ENCODE measurements at places on chromosomes 7 and 10.

GRCh38 chr7:113652501-113652900 is 266.3 kb downstream of the PPP1R3A start:
- no peak for DNase-seq

GRCh38 chr10:119135513-119135881 is 30.0 kb downstream of the SFXN4 start:
- DNase-seq: peak; percentile 74

DNA sequence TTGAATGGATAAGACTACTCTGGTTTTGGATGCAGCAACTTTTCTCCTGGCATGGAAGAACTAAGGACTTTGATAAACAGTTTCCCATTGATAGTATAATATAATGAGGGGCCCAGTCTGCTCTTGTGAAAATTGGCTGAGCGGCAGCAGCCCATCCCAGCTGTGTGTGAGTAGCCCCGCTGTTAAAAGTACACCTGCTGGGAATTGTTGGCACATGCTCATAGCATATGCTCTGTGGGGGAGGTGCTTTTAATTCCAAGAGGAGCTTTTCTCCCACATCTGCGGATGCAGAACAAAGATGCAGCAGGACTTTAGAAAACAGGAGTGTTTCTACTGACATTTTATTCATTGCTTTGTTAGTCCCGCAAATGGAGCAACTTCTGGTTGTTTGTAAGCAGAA is 19.0 kb downstream of the SRI start:
- no peak for DNase-seq

DNA sequence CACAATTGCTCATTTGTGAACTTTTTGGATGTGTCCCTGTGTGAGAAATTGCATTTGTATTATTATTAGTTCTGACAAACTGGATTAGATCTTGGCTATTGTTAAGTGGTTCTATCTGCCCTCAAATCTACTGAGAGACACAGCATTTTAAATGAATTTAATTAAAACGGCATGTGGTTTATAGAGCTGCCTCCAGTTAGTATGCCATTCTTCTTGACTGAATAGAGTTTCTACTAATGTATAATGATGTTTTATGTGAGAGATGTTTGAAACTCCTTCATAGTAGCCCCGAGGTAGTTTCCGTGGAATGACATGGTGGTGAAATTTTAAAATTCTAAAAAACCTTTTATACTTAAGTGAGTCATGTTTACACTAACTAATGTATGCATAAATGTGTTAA is 110.9 kb downstream of the DYNC1I1 start:
- DNase-seq: no peak

- DNase-seq: no peak
Measured at GRCh38 chr10:23892296-23892695, 316.6 kb upstream of the KIAA1217 start.

DNA sequence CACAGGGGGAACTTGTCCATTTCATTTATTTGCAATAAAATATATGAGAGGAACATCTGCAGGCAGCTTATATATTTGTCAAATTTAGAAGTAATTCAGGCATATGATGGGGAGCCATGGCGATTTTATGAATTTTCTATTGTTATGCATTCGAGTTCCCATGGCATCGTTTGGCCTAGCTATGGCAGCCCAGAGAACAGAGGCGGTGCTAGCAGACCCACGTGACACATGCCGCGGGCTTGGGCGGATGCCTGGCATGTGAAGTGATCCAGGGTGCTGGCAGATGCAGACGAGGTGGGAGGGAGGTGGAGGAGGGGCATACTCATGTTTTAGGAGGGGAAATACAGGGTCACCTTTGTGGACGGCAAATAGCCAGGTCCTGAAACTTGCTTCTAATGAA is 560.0 kb upstream of the GALNT17 start:
- no peak for DNase-seq

DNA sequence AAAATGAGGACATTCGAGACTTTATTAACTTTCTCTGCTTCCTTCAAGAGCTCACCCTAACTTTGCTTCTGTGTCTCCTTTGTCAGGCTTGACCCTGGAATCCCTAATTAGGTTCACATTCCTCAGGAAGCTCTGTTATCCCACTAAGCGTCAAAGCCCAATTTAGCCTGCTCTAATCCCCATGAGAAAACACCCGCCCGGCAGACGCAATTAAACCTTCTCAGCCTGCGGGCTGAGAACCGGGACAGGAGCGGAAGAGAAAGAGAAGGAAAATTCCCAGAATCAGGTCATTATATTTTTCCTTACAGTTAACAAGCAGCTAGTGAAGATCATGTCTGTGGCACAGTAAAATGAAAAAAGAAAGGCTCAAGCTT is 93.0 kb downstream of the TNS3 start:
- DNase-seq: no peak

DNA sequence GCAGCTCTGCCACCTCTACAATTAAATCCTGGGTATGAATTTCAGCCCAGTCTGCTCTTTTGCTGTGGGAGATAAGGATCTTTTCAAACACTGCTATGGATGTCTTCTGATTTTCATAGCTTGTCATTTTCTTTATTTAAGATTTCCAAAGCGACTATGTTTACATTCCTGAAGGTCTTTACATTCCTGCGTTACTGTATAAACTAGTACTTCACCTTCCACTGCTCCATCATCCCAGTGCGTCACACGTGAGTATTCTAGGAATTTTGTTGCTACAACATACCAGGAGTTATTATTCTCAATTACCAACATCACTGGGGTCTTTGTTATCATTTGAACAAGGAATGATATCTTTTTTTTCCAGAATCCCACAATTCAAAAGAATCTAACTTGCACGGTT is 944.7 kb downstream of the SORCS3 start:
- DNase-seq: no peak

DNA sequence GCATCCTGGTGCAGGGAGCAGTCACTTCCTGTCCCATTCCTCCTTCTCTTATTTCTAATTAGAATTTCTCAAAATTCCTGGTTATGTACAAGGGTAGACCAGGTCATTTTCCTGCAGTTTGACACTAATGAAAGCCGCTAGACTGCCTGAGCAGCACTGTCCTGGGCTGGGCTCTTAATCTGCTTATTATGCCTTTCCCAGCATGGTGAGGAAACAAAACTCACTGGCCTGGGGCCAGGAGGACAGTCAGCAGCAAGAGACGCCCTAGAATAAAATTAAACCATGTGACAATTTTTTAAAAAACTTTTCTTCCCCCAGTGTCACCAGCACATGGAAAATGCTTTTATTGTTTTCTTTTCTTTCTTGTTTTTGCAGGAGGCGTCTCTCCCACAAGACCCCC is 647.5 kb downstream of the TYW1 start:
- DNase-seq: no peak

DNA sequence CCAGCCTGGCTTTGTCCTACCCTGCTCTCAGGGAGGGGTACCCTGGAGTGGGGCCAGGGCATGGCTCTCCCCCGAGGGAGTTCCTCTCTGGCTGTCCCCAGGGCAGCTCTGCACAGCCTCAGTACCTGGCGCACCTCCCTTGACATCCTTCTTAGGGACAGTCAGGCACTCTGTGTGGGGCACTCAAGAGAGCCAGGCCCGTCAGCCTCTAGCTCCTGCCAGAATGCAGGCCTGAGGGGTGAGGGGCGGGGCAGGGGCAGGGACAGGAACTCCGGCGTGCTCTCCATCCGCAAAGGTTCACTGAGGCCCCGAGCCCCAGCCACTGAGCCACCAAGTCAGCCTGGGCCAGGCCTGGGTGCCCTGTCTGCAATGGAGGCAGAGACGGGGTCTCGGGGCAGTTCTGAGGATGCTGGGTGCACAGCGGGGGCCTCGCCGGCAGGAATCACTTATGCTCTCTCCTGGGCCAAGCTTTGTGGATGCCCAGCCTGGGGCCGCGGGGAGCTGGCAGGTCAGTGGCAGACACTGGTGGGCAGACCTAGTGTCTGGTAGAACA is 10.1 kb downstream of the LIMK1 start:
- no peak for DNase-seq

GRCh38 chr10:72173619-72174296 is 42.1 kb upstream of the ANAPC16 start:
- DNase-seq: no peak

- no peak for DNase-seq
Measured at GRCh38 chr10:73506491-73506890, 10.7 kb upstream of the PPP3CB start.

DNA sequence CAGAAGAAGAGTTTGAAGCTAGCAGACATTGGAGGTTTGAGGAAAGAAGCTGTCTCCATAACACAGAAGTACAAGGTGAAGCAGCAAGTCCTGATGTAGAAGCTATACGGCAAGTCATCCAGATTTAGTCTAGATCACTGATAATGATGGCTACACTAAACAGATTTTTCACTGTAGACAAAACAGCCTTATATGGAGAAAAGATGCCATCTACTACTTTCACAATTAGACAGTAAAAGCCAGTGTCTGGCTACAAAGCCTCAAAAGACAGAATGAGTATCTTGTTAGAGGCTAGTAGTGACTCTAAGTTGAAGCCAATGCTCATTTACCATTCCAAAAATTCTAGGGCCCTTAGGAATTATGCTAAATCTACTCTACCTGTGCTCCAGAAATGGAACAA is 85.1 kb downstream of the SNX13 start:
- DNase-seq: no peak

DNA sequence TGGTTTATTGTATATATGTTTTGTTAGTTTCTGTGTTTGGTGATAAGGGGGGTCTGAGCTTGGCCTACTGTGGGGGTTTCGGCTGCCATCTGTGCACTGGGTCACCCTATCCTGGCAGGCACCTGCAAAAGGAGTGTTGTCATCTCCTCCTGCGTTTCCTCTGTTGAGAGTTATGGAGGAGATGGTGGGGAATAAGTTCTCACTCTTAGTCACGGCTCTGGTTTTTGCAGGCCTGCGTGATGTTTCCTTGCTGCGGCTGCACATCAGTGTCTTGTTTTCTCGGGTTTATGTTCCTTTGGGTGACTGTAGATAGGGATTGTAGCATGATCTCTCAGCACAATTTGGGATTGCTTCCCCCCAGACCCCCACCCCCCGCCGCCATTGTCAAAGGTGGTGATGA is 36.8 kb downstream of the CCM2 start:
- no peak for DNase-seq

DNA sequence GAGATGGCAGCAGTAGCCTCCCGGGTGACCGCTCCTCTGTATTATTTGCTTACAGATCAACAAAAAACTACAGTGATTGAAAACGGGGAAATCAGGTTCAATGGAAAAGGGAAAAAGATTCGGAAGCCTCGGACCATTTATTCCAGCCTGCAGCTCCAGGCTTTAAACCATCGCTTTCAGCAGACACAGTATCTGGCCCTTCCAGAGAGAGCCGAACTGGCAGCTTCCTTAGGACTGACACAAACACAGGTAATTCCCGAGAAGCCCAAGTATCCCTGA is 2.2 kb downstream of the DLX6 start:
- DNase-seq: no peak

GRCh38 chr7:114649689-114650088 is 235.1 kb downstream of the FOXP2 start:
- DNase-seq: no peak

DNA sequence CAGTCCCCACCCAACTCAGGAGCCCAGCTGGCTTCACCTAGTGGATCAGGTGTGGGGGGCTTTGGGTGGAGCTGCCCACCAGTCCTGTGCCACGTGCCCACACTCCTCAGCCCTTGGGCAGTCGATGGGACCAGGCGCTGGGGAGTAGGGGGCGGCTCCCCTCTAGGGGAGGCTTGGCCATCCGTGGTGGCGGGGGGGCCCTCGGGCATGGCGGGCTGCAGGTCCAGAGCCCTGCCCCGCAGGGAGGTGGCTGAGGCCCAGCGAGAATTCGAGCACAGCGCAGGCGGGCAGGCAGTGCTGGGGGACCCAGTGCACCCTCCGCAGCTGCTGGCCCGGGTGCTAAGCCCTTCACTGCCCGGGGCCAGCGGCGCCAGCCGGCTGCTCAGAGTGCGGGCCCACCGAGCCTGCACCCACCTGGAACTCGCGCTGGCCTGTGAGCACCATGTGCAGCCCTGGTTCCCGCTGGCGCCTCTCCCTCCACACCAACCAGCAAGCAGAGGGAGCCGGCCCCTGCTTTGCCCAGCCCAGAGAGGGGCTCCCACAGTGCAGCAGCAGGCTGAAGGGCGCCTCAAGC is 29.3 kb downstream of the ASNS start:
- DNase-seq: no peak

- no peak for DNase-seq
Measured at GRCh38 chr10:130364631-130365411, 228.6 kb downstream of the GLRX3 start.

- DNase-seq: no peak
Measured at GRCh38 chr7:41809116-41809515, 106.2 kb upstream of the INHBA start.

- DNase-seq: no peak
Measured at GRCh38 chr10:83539528-83540308, 599.6 kb upstream of the GHITM start.

- no peak for DNase-seq
Measured at GRCh38 chr7:101922631-101923601, 105.5 kb downstream of the CUX1 start.

DNA sequence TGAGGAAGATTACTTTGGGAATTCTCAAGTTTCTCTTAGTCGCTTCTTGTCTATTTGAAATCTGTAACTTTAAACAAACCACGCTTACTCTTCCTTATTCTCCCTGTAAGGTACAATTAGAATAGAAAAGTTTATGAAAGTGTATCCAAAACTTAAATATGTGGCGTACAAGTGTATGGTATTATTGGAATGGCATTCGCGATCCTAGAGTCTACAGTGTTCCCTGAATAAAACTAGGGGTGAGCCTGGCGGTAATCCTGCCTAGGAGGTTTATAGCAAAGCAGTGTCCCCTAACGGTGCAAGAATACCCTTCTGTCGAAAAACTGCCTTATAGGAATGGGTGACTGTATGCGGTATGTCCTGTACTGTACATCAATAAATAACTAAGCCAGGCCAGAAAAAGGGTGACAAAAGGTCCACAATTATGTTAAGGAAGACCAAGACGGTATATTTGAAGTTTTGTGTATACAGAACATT is 1.2 kb downstream of the TASOR2 start:
- DNase-seq: no peak

- DNase-seq: no peak
Measured at GRCh38 chr10:3740157-3740871, 44.7 kb downstream of the KLF6 start.

DNA sequence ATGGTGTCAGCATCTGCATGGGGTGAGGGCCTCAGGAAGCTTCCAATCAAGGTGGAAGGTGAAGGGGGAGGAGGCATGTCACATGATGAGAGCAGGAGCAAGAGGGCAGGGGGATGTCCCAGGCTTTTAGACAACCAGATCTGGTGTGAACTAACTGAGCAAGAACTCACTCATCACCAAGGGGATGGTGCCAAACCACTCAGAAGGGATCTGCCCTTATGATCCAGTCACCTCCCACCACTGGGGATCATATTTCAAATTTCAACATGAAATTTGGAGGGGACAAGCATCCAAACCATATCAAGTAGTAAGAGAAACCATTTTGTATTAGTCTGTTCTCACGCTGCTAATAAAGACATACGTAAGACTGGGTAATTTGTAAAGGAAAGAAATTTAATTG is 33.6 kb downstream of the THNSL1 start:
- no peak for DNase-seq

DNA sequence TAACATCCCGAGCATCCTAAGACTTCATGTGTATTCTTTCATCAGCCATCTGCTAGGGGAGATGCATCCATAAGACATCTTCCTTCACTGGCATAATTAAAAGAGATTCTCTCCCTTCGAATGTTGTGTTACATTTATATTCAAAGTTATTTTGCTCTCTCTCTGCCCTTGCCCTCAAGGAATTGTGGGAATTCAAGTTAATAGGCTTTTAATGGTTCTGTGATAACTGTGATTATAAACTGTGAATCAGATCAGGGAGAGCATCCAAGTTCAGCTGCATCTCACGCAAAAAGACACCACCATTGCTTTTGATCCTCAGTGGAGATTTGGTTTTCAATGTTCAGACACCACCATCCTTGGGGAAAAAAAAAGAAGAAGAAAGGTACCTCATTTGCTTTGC is 9.2 kb upstream of the TEX36 start:
- DNase-seq: no peak
